Fibroblast of skin of right quadriceps (primary cell): ENCODE measurements at places on chromosomes 7 and 10.

DNA sequence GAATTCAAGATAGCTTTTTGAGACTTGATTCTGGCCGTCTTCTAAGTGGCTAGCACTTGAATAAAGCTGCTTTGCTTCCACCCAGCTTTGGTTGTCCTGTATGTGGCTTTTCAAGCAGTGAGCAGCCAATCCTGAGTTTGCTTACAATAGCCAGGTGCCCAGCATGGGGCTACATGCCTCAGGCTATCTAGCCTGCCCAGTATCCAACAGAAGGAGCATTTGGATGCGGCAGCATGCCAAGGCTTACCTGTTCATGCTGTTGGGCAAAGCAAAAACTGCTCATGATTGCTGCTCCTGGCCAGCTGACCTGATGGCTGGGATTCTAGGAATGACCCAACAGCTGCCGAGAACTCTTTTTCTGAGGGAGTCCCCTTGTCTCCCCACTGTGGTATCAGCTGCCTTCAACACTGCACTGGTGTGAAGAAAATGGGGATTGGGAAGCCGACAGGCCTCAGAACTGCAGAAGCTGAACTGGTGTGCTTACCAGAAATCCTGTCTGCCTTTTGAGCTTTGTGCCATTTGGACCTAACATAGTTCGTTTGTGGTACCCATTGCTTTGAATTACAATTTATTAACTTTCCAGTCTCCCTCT is 618.9 kb upstream of the IGFBP3 start:
- DNase-seq = no peak

GRCh38 chr10:85542936-85543730 is 823.5 kb downstream of the GRID1 start:
- no peak for DNase-seq

DNA sequence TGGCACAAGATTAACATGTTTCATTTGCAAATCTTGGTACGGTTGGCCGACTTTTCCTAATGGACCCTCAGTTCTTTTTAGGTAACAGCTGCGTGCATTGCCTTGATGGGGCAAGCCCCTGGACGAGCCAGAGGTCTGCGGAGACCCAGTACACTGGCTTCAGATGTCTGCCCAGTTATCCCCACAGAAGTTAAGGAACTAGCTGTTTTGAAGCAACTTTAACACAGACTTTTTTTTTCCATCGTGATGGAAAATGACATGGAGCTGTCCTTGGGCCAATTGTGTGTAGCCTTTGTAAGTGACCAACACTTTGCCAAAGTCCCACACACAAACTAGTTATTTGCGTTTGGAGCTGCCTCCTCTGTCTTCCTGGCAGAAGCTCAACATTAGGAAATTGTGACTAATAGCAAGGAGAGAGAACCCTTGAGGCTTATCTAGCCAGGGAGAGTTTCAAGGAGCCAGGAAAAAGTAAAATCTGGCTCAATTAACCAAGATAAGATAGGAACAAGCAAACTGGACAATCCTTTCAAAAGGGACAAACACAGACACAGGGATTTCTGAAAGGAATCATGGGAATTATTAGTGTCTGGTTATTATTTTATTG is 99.6 kb upstream of the BMPER start:
- DNase-seq = peak; percentile 54

DNA sequence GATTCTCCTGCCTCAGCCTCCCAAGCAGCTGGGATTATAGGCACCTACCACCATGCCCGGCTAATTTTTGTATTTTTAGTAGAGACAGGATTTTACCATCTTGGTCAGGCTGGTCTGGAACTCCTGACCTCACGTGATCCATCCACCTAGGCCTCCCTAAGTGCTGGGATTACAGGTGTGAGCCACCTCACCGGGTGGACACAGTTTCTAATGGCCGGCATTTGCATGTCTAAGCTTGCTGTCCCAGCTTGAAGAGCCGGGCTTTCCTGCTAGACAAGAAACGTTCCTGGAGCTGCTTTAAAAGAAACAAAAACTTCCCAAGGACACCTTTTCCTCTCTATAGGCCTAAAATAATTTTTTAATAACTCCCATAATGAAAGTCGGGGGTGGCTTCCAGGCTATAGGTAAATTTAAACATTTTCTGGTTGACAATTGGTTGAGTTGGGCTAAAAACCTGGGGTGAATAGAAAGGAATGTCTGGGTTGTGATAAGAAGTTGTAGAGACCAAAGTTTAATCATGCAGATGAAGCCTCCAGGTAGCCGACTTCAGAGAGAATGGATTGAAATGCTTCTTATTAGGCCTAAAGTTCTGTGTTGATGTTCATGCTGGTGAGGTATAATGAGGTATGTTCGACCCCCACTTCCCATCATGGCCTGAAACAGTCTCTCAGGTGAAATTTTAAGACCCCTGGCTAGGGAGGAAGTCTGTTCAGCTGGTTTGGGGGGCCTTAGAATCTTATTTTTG is 8.8 kb downstream of the ACADSB start:
- no peak for DNase-seq

GRCh38 chr10:74888962-74889661 is 62.7 kb downstream of the KAT6B start:
- no peak for DNase-seq

DNA sequence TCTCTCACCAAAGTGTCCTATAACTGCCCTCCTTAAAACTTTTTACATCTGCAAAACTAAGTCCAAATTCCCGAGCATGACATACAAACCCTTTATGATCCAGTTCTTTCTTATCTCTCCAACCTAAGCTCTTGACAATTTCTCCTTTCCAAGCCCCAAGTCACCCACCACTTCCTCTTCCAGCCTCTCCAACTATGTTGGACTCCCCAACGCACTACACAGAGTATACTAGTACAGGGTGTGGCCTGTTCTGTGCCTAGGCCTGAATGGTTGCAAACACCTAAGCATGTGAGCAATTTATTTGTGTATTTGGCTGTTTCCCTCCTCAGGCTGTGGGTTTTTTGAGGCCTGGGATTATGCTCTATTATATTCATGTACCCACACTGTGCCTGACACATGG is 101.2 kb upstream of the APBB1IP start:
- DNase-seq = no peak

DNA sequence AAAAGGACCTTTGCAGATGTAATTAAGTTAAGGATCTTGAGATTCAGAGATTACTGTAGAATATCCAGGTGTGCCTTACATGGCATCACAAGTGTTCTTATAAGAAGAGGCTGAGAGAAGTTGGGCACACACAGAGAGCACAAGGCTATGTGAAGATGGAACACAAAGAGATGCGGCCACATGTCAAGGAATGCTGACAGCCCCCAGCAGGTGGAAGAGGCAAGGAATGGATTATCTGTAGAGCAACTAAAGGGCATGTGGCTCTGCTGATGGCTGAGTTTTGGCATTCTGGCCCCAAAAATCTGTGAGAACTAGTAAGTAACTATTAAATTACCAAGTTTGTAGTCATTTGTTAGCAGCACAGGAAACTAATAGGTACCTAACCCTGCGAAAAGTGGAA is 640.7 kb upstream of the PCDH15 start:
- no peak for DNase-seq

GRCh38 chr7:91880016-91880412 is 488 bp downstream of the MTERF1 start:
- DNase-seq = no peak

DNA sequence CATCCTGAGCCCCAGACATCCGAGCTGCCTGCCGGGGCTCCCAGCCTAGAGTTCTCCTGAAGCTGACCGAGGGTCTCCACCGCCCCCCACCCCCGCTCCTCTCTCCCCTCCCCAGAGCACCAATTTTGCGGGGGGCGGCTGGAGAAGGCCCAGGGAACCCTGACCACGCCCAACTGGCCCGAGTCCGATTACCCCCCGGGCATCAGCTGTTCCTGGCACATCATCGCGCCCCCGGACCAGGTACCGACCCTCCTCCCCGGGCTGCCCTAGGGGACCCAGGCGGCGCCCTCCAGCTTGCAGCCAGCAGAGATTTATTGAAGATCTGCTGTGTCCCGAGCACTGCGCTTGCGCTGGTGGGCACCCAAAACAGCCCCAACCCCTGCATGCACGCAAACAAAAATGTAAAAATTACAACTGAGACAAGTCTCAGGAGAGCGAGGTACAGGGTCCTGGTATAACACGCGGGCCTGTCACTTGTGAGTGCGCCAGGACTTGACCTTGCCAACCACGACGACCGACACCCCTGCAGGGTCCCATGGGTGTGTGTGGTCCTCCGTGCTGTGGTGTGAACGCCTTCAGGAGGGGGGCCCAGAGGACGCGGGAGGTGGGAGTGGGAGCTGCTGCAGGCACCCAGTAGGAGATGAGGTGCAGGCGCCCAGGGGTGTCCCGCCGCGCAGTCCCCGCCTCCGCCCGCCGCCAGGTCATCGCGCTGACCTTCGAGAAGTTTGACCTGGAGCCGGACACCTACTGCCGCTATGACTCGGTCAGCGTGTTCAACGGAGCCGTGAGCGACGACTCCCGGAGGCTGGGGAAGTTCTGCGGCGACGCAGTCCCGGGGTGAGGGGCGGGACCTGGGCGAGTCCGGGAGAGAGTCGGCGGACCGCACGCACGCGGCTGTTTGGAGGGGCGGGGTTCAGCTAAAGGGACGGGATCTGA is 3.1 kb downstream of the PCOLCE start:
- DNase-seq = no peak

GRCh38 chr10:61460835-61461234 is 7.7 kb upstream of the TMEM26 start:
- DNase-seq = no peak

- no peak for DNase-seq
Measured at GRCh38 chr7:66503036-66503370, 125.7 kb upstream of the KCTD7 start.

DNA sequence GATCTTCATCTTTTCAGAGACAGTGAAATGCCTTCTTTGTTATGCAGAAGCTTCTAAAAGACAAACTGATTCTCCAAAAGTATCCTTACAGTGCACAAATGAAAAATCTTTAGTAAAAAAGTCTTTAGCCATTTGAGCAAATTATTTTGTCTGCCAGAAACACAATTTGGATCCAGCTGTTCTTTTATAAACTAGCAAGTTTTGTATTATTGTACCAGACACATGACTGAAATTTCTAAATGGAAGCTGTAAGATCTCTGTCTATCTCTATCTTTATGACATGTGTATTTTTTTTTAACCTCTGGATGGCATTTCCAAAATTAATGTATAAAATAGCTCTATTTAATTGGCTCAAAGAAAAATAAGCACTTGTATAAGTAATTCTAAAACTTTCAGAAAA is 68.3 kb downstream of the VIPR2 start:
- no peak for DNase-seq

GRCh38 chr7:29851487-29851886 is 45.2 kb downstream of the WIPF3 start:
- DNase-seq = no peak

GRCh38 chr7:102008535-102009262 is 191.3 kb downstream of the CUX1 start:
- DNase-seq = no peak

DNA sequence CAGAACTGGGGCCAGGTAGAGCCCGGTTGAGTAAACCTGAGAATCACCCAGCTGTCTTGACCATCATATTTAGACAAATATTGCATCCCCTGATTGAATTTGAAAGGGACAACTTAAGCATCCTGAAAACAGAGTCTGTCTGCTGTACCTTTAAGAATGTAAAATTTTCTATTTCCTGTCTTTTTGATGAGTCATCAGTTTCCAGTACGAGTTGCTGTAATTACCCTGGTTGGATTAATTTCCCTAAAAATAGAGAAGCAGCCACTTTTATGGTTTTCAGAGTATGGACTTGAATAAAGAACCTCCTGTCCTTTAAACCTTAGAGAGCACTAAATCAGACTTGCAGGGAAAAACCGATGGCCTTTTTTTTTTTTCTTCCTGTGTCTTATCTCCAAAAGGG is 164.6 kb upstream of the SH2B2 start:
- DNase-seq = peak; percentile 76

DNA sequence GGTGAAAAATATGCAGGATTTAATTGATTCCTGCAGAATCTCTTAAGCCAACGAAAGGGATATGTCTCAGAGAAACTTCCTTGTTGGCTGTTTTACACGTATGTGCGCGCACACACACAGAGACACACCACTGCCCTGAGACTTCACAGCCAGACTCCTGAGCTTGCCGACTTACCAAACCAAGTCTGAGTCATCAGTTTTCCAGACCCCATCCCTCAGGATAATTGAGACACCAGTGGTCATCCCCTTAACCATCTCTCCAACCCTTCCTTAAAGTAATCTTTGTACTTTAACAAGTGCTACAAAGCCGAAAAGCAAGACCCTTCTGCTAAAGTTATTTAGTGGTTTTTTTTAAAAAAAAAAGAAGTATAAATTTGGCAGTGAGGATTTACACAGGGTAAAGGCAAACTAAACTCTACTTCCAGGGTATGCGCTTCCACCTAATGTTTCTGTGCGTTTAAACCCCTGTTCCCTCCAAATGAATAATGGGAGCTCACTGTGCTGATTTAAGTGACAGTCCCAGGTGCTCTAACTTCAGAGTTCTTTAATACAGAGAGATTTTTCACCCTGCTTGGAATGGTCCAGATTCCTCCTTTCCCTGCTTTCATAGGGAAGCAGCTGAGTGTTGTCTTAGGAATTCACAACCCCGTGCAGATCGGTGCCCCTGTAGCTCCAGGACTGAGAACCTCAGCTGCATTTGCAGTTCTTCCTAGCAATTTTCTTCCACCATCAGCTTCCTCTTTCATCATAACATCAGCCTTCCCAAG is 198.5 kb downstream of the INHBA start:
- no peak for DNase-seq

- peak; percentile 48 for DNase-seq
Measured at GRCh38 chr7:32158751-32159745, 88.8 kb upstream of the PDE1C start.

- DNase-seq = no peak
Measured at GRCh38 chr7:101843293-101844271, 26.2 kb downstream of the CUX1 start.

GRCh38 chr10:80598084-80598798 is 60.5 kb downstream of the SH2D4B start:
- no peak for DNase-seq

DNA sequence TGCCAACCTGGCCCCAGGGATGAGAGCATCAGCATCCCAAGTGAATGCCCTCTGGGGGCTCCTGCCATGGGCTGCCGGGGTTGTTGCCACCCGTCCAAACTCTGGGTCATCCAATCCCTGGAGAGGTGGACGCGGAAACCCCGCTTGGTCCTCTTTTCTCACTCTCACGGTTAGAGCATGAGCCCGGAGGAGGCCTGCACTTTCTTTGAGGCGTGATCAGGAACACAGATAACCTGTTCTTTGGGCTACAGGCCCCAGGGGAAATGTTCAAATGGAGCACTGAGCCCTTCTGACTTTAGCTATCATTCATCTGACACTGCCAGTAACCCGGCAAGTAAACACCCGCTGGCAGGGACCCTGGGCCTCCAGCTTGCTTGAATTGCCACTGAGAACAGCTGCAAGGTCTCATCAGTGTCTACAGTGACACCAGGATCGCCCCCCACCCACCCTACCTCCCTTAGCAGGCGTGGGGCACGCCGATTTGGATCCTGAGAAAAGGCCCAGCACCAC is 29.4 kb upstream of the SLF2 start:
- DNase-seq = no peak

GRCh38 chr10:63093227-63093626 is 39.9 kb upstream of the NRBF2 start:
- no peak for DNase-seq

GRCh38 chr7:45697576-45698136 is 123.5 kb downstream of the ADCY1 start:
- DNase-seq = peak; percentile 40

- no peak for DNase-seq
Measured at GRCh38 chr7:6395898-6396595, 51.7 kb downstream of the DAGLB start.
